ENCODE measurements at places on chromosomes 16 and 17. TPM values are rescaled to one million over a fixed set of nuclear protein-coding genes. Genes with fewer than 3 reads are reported as not detected.
A peak's percentile ranks its signal among the peaks of the same experiment; 100 is the strongest.

The ULK2 gene
- total RNA-seq, result 10.8 TPM

The SYNGR3 gene
- total RNA-seq, result 6.0 TPM

- no peak overlapping the region for H3K4me3 ChIP-seq
- no peak for DNase-seq
- H3K27ac ChIP-seq, result no peak overlapping the region
- H3K36me3 ChIP-seq, result no peaks in the 10 kb centered on the region
Observed at GRCh38 chr16:75279305-75279704, 27.9 kb upstream of the BCAR1 start.

GRCh38 chr17:43734376-43734775 lies 24.2 kb downstream of the SOST start:
- no peaks in the 10 kb centered on the region for H3K27me3 ChIP-seq
- no peaks in the 10 kb centered on the region for H3K36me3 ChIP-seq
- H3K27ac ChIP-seq, result peak overlapping the region; percentile 24

DNA sequence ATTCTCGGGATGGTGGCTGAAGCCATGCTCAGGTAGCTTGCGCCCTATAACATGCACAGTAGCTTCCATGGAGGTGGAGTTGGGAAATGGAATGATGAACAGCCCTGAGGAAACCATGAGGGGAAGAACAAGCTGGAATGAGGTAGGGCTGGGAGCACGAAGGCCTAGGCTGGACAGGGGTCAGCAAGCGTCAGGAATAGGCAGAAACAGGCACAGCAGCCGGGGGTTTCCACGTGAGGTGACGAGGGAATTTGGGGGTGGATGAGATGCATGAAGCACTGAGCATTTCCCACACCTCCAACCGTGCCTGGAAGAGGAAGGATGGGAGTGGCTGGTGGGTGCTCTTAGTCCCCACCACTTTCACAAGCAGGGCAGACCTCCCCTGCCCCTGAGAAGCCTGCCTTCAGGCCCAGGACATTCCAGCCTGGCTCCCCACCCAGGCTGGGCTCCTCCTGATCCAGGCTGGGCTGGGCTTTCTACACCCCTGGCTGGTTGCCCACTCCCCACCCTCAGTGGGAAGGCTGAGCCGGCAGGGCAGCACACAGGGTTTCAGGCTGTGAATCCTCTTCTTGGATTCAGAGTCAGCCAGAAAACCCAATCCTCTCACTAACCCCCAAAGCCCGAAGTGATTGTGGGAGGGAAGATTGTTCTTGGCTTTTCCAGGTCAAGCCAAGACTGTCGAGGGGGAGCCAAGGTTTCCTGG lies 21.9 kb downstream of the PLEKHG4 start:
- no peaks in the 10 kb centered on the region for H3K27me3 ChIP-seq
- H3K36me3 ChIP-seq, result no peaks in the 10 kb centered on the region
- no peak for DNase-seq
- no peak overlapping the region for H3K27ac ChIP-seq
- H3K4me1 ChIP-seq, result peaks cover 9% of the 10 kb centered on the region

DNA sequence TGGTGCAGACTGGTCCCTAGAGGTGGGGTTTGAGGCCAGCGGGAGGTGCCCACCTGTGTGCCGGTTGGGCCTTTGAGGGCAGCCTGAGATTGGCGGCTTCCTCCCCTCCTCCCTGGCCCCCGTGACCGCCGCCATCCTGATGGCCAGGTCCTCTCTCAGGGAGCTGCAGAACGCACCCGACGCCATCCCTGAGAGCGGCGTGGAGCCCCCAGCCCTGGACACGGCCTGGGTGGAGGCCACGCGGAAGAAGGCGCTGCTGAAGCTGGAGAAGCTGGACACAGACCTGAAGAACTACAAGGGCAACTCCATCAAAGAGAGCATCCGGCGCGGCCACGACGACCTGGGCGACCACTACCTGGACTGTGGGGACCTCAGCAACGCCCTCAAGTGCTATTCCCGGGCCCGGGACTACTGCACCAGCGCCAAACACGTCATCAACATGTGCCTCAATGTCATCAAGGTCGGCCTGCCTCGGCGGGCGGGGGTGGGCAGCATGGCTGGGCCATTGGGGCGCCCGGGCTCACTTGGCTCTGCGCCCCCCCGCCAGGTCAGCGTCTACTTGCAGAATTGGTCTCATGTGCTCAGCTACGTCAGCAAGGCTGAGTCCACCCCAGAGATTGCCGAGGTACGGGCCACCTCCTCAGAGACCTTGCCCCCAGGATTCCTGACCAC lies 2.8 kb downstream of the GPS1 start:
- H3K4me1 ChIP-seq, result peaks cover 17% of the 10 kb centered on the region
- no peak overlapping the region for H3K27ac ChIP-seq

DNA sequence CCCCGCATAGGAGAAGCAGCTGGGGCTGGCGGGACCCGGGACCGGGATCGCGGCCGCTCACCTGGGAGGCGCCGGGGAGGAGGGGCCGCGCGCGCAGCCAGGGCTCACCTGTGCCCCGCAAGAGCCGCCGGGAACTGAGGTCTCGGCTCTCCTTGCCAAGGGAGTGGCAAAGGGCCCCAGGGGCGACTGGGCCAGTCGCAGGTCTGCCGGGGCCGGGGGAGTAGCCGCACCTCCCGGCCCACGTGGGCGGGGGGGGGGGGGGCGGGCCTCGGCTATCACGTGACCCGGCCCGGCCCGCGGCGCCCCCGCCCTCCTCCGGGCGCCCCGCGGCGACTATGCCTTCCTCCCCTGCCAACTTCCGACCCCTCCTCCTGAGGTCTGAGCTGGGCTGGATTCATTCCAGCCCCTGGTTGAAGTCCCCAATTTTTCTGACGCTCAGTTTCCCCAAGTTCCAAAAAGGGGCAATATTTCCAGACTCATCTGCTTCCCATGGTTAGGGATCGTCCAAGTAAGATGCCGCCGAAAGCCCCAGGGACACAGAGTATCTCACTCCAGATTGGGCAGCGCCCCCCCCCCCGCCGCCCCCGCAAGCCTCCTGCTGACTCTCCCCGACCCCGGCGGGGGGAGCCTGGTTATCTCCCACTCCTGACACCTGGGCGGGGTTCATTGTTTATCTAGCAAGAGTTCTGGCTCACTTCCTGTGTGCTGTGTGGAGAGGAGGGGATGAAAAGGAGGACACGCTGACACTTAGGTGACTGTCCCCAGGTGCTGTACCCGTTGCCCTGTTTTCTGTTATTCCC lies at the start of gene TMC6:
TSS of gene TMC6 (minus strand) at position 205 of the 800 bp plus-strand sequence. CDS start 1,923 bp downstream, outside the sequence.
- no peaks in the 10 kb centered on the region for H3K36me3 ChIP-seq
- peaks cover 11% of the 10 kb centered on the region for H3K4me1 ChIP-seq
- no peak within 1 kb of the TSS for H3K27ac ChIP-seq
- no peak for DNase-seq

GRCh38 chr16:86965840-86966550 lies 351.2 kb downstream of the C16orf95 start:
- no peak for DNase-seq

- H3K4me1 ChIP-seq, result peaks cover 7% of the 10 kb centered on the region
- H3K36me3 ChIP-seq, result no peaks in the 10 kb centered on the region
- DNase-seq, result no peak
- H3K27me3 ChIP-seq, result peaks cover 28% of the 10 kb centered on the region
- no peak overlapping the region for H3K4me3 ChIP-seq
Observed at GRCh38 chr16:68445458-68445857, 2.9 kb downstream of the SMPD3 start.

Data from astrocyte (in vitro differentiated cells and primary cell).